Testis (tissue), 5 donors: ENCODE measurements at places on chromosomes 1 and 21. TPM values are rescaled to one million over a fixed set of nuclear protein-coding genes. Genes with fewer than 3 reads are reported as not detected.

GRCh38 chr21:35540950-35541638 lies 492.0 kb upstream of the RUNX1 start:
- no peak for DNase-seq

PDPN gene
- 6.5 TPM for total RNA-seq

VCAM1 gene
- 8.6 TPM for total RNA-seq

ATP6V1G3 gene
- not detected for total RNA-seq

DNA sequence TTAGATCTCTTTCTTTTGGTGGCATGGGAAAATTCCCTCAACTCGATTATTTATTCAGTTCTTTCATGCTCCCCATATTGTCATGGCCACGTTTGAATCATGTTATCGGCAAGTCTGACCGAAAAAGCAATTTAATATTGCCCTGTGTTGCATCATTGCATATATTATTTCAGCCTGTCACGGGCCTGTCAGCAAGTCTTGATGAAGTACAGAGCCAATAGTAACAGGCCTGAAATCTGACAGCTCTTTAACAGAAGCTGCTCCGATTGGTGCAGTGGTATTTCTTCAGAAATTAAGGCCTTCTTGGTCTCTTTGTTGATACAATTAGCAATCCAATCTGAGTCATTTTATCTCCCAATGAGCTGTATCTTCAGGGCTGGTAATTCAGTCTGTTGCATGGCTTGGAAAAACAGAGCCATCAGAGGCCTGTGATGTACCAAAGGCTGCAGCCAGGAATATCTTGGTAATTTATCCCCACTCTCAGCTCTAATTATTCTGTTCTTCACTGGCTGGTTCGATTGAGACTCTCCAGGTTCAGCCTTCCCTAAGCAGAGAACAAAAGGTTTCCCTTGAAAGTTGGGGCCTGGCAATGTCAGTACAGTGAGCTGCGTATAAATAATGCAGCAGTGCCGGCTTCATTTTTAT lies 149.5 kb downstream of the FGGY start:
- DNase-seq = peak; percentile 18
